ENCODE measurements at places on chromosomes 7 and 10.

DNA sequence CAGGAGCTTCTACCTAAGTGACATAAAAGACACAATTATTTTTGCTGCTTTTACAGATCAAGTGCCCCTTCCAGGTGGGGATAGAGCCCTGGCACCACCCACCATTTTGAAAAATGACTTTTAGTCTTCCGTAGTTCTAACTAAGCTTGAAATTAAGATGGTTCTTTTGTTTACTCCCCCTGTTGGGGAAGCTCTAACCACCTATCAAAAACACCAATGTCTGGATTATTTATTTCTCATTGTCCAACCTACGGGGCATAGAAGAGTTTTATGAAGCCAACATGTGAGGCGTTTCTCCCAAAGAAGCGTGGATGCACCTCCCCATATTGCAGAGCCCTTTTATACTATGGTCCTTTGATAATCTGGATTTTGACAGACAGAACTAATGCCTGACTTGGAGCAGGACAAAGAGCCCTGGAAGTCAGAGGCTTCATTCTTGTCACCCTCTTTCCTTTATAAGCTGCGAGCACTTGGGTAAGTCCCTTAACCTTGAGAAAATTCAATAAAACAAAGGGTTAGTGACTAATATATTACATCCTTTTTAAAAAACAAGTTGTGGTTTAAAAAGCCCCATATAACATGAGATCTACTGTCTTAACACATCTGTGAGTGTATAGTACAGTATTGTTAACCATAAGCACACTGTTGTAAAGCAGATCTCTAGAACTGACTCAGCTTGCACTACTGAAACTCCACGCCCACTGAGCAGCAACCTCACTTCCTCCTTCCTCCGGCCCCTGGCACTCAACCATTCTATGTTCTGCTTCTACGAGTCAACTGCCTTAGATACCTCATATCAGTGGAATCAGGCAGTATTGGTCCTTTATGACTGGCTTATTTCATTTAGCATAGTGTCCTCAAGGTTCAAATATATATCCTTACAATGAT lies 67.5 kb downstream of the ATXN7L1 start:
- no peaks in the 10 kb centered on the region for H3K27me3 ChIP-seq
- peaks cover 9% of the 10 kb centered on the region for H3K4me1 ChIP-seq
- H3K4me3 ChIP-seq: no peak overlapping the region
- no peak for DNase-seq
- H3K36me3 ChIP-seq: no peaks in the 10 kb centered on the region

DNA sequence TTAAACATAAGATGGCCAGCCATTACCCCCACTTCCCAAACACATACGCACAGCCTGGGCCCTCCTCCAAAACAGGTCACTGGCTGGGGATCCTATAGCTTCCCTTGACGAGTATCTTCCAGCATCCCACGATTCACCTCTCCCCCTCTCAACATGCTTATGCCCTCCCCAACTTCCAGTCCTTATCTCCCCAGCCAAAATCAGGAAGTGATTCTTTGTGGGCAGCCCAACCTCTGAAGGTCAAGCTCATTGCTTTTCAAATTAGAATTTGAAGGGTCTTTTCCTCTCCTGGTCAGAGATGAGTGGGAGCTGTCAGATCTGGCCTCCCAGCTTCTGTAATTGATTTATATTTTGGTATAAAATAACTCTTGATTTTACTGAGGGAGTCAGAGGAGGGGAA lies 133.6 kb downstream of the ATXN7L1 start:
- H3K4me3 ChIP-seq: no peak overlapping the region
- no peaks in the 10 kb centered on the region for H3K4me1 ChIP-seq
- no peak for DNase-seq
- no peaks in the 10 kb centered on the region for H3K27me3 ChIP-seq

- H3K4me3 ChIP-seq: no peak overlapping the region
- no peaks in the 10 kb centered on the region for H3K27me3 ChIP-seq
- H3K4me1 ChIP-seq: no peaks in the 10 kb centered on the region
- H3K27ac ChIP-seq: no peak overlapping the region
- no peaks in the 10 kb centered on the region for H3K36me3 ChIP-seq
- no peak for DNase-seq
Measured at GRCh38 chr7:64371116-64371515, 57.4 kb downstream of the ZNF736 start.

DNA sequence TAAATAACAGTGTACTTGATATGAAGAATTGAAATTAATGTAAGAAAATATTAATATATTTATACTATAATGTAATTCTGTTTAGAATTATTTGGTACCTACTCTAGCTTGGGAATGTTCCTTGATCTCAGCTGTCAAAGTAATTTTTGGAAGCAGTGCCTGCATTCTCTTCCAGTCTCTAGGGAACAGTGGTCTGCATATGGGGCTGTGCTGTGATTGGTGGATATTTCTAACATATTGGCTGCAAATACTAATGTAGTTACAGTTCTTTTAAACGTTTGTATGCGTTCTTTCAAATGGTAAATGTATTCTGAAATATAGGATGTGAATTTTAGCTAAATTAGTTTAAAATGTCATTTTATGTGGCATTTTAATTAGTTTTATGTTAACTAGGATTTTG lies 87.2 kb downstream of the PHF14 start:
- no peak for DNase-seq
- no peak overlapping the region for H3K4me3 ChIP-seq
- no peak overlapping the region for H3K27ac ChIP-seq
- no peaks in the 10 kb centered on the region for H3K36me3 ChIP-seq
- H3K27me3 ChIP-seq: no peaks in the 10 kb centered on the region
- peaks cover 22% of the 10 kb centered on the region for H3K4me1 ChIP-seq

GRCh38 chr10:120429395-120429794 lies 27.6 kb upstream of the PLPP4 start:
- no peak overlapping the region for H3K4me3 ChIP-seq
- H3K27ac ChIP-seq: no peak overlapping the region
- no peaks in the 10 kb centered on the region for H3K27me3 ChIP-seq
- no peaks in the 10 kb centered on the region for H3K4me1 ChIP-seq
- H3K36me3 ChIP-seq: no peaks in the 10 kb centered on the region

- no peak overlapping the region for H3K27ac ChIP-seq
- DNase-seq: no peak
- peaks cover 9% of the 10 kb centered on the region for H3K4me1 ChIP-seq
- no peak overlapping the region for H3K4me3 ChIP-seq
Measured at GRCh38 chr10:72808001-72808400, 85.5 kb upstream of the OIT3 start.

DNA sequence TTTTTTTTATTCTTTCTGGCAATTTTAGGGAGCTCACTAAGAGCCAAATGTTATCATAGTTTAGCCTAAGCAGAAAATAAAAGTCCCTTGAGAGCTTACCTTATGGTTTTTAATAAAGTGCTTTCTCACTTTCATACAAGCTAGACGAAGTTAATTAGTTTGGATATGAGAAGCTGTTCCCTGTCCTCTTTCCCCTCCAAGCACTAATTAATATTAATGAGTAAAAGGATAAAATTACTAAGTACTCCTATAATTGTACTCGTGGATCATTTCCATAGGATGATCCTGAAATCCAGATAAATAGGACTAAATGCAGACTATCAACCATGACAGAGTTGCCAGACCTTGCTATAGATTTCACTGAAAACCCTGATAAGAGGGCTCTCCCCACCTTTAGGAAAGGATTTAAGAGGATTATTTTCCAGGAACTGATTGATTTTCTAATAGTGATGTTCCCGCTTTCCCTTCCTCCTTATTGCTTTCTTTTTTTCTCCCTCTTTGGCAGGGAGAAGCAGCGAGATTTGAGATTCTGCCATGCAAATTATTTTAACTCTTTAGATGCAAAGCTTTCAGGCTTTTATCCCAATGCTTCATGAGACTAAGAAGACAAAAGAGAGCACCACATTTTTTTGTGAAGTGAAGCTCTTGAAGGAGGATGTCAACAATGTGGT lies 58.3 kb upstream of the HECW1 start:
- no peak for DNase-seq
- no peaks in the 10 kb centered on the region for H3K36me3 ChIP-seq
- no peaks in the 10 kb centered on the region for H3K27me3 ChIP-seq
- no peak overlapping the region for H3K27ac ChIP-seq

- no peak for DNase-seq
- no peaks in the 10 kb centered on the region for H3K36me3 ChIP-seq
- peaks cover 8% of the 10 kb centered on the region for H3K4me1 ChIP-seq
- no peak overlapping the region for H3K27ac ChIP-seq
Measured at GRCh38 chr10:26696786-26697162, 727 bp upstream of the PDSS1 start.

GRCh38 chr10:43479275-43479674 lies 42.4 kb downstream of the ZNF487 start:
- H3K27ac ChIP-seq: no peak overlapping the region
- no peak for DNase-seq
- H3K4me3 ChIP-seq: no peak overlapping the region
- H3K27me3 ChIP-seq: no peaks in the 10 kb centered on the region
- no peaks in the 10 kb centered on the region for H3K4me1 ChIP-seq
- no peaks in the 10 kb centered on the region for H3K36me3 ChIP-seq

GRCh38 chr7:54857294-54857693 lies 98.3 kb upstream of the SEC61G start:
- peaks cover 9% of the 10 kb centered on the region for H3K4me1 ChIP-seq
- no peak for DNase-seq
- no peak overlapping the region for H3K4me3 ChIP-seq
- no peaks in the 10 kb centered on the region for H3K27me3 ChIP-seq

- no peaks in the 10 kb centered on the region for H3K4me1 ChIP-seq
- no peaks in the 10 kb centered on the region for H3K27me3 ChIP-seq
- H3K4me3 ChIP-seq: no peak overlapping the region
- H3K36me3 ChIP-seq: no peaks in the 10 kb centered on the region
Measured at GRCh38 chr10:121615836-121616235, 17.6 kb upstream of the FGFR2 start.

DNA sequence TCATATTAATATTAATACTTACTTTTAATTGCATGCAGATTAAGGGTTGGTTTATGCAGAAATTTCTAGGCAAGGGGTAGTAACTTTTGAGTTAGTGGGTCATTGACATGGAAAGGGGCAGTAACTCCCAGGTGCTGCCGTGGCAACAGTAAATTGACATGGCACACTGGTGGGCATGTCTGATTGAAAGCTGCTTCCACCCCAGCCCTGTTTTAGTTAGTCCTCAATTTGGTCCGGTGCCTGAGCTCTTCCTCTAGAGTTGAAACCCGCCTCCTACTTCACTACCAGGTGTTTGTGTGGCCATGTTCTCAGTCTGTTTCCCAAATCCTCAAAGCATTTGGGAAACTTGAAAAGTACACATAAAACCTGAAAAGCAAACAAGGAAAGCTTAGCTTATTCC lies 18.4 kb downstream of the CUZD1 start:
- no peak overlapping the region for H3K4me3 ChIP-seq
- H3K27me3 ChIP-seq: no peaks in the 10 kb centered on the region
- H3K27ac ChIP-seq: no peak overlapping the region
- no peaks in the 10 kb centered on the region for H3K4me1 ChIP-seq

GRCh38 chr10:123538401-123539320 lies 127.5 kb upstream of the GPR26 start:
- no peak for DNase-seq
- H3K27ac ChIP-seq: no peak overlapping the region
- no peaks in the 10 kb centered on the region for H3K4me1 ChIP-seq
- peaks cover under 1% of the 10 kb centered on the region for H3K36me3 ChIP-seq
- no peaks in the 10 kb centered on the region for H3K27me3 ChIP-seq
- H3K4me3 ChIP-seq: no peak overlapping the region

- no peaks in the 10 kb centered on the region for H3K36me3 ChIP-seq
- no peak overlapping the region for H3K27ac ChIP-seq
- no peaks in the 10 kb centered on the region for H3K4me1 ChIP-seq
- peaks cover 5% of the 10 kb centered on the region for H3K27me3 ChIP-seq
Measured at GRCh38 chr10:104273286-104273685, 4.3 kb downstream of the GSTO2 start.

GRCh38 chr7:79531116-79531515 lies 77.6 kb upstream of the MAGI2 start:
- H3K4me1 ChIP-seq: no peaks in the 10 kb centered on the region
- H3K27ac ChIP-seq: no peak overlapping the region
- no peaks in the 10 kb centered on the region for H3K36me3 ChIP-seq
- no peaks in the 10 kb centered on the region for H3K27me3 ChIP-seq

- H3K27me3 ChIP-seq: no peaks in the 10 kb centered on the region
- DNase-seq: no peak
- H3K36me3 ChIP-seq: no peaks in the 10 kb centered on the region
- H3K4me3 ChIP-seq: no peak overlapping the region
- peaks cover 19% of the 10 kb centered on the region for H3K4me1 ChIP-seq
- H3K27ac ChIP-seq: no peak overlapping the region
Measured at GRCh38 chr10:34908481-34908880, 93.4 kb upstream of the PARD3 start.
